ENCODE measurements at places on chromosomes 2 and 18.

DNA sequence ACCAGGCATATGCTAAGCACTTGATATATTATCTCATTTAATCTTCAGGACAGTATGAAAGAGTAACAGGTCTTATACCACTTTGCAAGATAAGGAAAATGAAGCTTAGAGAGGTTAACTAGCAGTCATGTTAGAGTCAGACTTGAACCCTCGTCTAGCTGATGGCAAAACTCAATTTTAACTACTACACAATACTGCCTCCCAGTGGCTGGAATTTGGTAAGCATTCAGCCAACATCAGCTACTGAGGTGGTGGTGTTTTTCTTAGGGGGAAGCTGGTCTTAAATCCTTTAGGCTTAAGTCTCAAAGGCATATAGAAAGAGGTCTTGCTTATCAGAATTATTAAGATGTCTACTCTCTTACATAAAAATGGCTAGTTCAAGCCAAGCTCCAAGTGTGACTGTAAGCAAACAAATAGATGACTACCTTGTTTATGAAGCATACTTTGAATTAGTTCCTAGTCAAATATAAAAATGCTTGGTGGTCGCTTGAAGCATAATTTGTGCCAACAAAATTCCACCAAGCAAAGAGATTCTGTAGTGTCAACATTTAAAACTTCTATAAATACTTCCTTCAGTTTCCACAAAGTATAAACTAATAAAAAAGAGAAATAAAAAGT is 325.4 kb upstream of the FIGN start:
- peak; percentile 33 for DNase-seq

DNA sequence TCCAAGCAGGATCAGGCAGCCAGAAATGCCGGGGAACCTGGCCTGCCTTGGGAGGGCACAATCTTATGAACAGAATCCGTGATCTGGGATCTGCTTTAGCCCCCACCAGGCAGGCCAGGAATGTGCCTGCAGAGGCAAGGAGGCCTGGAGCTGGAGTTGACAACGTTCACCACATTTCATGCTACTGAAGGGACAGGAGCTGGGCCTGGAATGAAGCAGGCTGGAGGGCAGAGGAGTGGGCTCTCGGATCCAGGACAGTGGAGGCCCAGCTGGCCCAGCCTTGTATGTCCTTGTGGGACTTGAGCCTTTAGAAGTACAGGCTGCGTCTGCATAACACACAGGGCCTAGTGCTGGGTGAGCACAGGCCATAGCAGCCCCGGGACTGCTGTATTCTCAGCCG is 91.8 kb downstream of the KLHL29 start:
- DNase-seq: no peak

- no peak for DNase-seq
These were observed 293.0 kb upstream of the CDH2 start for GRCh38 chr18:28469946-28470345.

DNA sequence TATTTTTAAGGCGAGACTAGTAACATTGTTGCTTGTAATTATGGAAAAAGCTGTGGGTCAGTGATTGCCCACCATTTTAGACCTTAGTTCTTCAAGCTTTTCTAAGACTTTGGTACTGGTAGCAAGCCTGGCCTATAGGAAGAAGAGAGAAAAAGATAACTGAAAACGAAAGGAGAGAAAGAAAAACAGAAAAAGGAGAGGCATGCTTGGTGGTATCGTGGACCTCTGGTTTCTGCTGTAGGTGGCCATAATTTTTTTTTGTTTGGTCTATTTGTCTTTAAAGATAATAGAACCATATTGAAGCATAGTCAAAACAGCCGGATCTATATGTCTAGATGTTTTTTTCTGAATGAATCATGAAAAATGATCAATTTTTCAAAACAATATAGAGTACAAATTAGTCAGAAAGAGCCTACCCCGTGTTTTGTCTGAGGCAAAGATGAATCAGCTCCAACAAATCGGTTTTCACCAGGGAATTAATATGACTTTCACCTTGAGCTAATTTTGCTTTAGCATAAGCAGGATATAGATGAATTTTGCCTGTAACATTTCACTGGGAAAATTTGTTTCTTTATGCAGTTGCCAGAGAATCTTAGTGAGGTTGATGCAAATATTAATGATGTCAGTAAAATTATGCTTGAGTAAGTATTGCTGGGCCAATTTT is 45.7 kb downstream of the CCDC85A start:
- DNase-seq: no peak

DNA sequence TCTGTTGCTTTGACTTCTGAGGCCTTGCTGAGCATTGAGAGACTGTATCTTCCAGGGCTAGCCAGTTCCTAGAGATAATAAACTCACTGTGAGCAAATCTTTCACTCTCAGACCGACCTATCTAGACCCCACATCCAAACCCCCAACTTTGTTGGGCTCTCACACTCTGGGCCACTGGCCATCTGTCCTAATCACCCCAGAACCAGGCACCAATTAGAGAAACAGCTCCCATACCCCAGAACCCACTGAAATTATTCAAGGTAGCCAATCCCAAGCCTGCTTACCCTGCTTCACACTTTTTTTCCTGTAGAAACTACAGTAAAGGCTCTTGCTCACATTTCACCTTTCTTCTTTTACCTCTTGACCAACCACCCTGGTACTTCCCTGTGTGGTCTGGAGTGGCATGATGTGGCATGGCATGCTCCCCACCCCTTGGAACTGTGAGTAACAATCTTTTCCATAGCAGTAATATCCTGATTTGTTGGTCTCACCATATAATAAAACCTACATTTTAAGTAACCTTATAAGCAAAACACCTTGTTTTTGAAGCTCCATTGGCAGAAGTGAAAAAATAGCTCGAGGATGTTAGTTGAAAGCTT is 55.2 kb downstream of the ANKRD12 start:
- no peak for DNase-seq

- no peak for DNase-seq
These were observed 233.7 kb downstream of the HDAC4 start for GRCh38 chr2:239167011-239167673.

DNA sequence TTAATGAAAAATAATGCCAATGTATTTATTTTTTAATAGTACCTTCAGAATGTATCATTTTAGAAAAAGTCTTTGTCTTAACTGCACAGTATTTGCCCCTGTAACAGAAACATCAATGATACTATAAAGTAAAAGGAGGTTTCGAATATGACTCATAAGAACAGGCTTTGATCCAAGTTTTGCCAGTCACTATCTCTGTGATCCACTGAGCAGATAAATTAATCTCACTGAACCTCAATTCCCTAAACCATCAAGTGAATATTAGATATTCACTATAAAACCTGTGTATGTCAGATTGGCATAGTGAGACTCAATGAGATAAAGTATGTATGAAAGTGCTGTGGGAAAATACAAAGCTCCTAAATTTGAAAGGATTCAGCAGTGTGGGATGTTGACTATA is 292.1 kb downstream of the EXOC6B start:
- peak; percentile 32 for DNase-seq

DNA sequence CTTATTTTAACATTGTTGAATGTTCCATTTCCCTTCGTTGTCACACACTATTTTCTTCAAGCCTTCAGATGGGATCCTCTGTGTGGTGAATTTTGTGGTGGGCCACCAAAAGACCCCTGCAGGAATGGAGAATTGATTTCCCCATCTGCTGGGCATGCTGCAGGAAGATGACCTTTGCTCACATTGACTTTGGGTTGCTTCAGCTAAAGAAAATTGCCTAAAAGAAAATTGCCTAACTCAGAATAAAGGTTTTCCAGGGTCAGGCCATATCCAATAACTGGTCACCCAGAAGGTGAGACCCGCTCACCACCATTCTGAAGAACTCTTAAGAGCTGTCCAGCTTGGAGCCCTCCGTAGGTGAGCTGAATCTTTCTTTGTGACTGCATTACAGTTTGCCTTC is 192.5 kb downstream of the CDH7 start:
- no peak for DNase-seq

DNA sequence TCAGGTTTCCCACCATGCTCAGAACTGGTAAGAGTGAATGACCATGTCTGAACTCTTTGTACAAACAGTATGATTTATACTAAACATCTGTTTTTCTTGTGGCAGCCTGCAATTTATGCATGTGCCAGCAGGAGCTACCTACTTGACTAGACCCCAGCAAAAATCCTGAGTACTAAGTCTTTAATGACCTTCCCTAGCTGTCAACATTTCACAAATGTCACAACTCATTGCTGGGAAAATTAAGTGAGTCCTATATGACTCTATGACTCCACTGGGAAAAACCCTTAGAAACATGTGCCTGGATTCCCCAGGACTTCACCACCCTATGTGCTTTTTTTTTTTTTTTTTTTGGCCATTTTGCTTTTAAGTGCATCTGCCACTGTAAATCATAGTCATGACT is 1225.8 kb downstream of the SUCLG1 start:
- DNase-seq: peak; percentile 25

GRCh38 chr18:73286584-73286983 is 418.8 kb upstream of the NETO1 start:
- no peak for DNase-seq

GRCh38 chr2:48205137-48205798 is 299.0 kb upstream of the FBXO11 start:
- no peak for DNase-seq

GRCh38 chr18:26621161-26622026 is 73.0 kb upstream of the KCTD1 start:
- no peak for DNase-seq

DNA sequence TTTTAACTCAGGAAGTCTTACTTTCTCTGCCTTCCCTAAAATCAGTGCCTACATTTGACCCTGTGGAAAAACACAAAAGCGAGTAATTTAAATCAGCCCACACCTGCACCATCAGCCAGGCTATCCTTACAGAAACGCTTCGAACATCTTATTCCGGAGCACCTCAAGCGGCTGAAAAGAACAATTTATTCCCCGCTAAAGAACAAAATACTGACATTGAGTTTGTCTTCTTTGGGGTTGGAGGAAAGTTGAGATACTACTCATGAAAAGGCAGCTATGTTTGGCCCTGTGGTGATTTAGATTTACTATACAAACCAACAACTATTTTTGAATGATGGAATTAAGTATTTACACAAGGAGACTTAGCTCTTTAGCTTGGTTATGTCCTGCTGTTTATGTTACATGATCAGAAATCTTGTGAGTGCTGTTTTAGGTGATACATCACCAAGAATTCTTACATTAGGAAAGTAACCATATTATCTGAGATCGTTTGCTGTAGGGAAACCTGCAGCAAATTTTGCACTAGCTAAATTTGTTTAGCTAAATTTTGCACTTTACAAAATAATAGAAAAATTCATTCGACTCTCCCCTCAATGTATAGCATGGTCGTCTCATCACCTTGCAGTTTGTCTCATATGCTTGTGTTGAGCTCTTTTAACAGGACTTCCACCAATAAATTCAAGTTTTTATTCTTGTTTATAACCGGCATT is 158.8 kb upstream of the SIX2 start:
- DNase-seq: no peak

- no peak for DNase-seq
These were observed 647.5 kb downstream of the ARHGAP15 start for GRCh38 chr2:143776526-143777297.

GRCh38 chr2:36561237-36561944 is 36.6 kb downstream of the FEZ2 start:
- peak; percentile 96 for DNase-seq

DNA sequence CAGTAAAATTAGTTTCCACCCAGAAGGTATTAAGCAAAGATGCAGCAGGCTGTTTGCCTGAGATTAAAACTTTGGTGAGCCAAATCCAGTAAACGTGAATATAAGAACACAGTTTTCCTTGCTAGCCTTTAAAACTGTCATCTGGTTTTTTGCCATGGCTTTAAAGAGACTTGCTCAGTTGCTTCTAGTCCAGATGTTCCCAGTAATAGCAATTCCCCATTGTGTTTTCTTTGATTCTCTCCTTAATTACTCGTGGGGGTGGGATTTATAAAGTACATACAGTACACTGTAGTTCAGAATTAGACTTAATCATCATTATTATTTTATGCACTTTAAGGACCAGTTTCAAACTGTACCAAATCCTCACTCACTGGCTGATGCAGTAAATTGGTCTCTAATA is 303.5 kb upstream of the ZNF804A start:
- no peak for DNase-seq

- DNase-seq: no peak
These were observed 11.6 kb upstream of the TNP1 start for GRCh38 chr2:216871333-216871934.

- DNase-seq: no peak
These were observed 896 bp downstream of the CACNB4 start for GRCh38 chr2:152097801-152098495.

DNA sequence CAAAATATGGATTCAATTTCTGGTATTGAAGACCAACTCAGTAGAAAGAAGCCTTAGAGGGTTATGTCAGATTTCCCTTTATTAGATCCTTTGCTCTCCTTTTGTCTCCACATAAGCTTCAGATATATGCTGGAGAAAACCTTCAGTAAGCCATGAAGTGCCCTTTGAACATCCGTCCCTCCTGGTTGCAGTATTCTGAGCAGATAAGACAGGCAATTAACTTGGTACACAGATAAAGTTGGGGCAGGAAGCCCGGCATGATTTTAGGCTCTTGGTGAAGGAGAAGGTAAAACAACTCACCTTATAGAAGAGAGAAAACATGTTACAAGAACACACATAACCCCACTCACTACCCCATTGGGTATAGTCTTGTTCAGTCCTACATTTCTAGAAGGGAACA is 76.4 kb downstream of the SRD5A2 start:
- DNase-seq: no peak

DNA sequence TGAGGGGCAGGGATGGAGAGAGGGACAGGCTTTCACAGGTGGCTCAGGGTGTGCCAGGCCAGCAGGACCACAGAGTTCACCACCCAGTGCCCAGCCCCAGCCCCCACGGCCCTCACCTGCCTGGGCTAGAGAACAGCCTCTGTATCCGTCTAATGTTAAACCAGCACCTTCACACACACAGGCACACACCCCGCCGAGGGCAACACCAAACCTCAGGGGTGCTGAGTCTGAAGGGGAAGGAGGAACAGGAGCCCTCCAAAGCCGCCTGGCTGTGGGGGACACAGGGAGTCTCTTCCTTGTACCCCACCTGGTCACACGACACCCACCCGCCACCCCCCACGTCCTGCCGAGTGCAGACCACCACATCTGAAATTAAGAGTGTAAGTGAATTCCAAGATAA is 205.8 kb upstream of the SALL3 start:
- no peak for DNase-seq

Data from fibroblast of skin of abdomen (primary cell).